Stimulated activated CD4-positive, alpha-beta T cell treated with anti-CD3 and anti-CD28 coated beads, Interleukin-4, amount 100 ng/mL, for 48 hours (primary cell): ENCODE measurements at places on chromosomes 2 and 18.

DNA sequence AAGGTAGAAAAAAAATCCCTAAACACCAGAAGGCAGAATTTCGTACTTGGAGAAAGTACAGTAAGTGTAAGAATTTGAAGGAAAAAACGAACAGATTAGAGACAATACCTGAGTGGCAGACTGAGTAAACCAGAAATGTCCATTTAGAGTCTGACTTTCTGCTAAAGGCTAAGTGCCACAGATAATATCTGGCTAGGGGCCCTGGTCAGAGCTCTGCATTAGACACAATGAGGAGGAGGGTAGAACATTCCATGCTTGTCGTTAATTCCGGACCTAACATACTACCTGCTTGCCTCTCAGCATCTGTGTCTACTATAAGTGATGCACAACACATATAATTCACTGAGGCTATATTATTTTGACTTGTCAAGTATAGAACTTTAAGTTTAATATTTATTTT is 18.1 kb downstream of the SEPTIN10 start:
- no peak for DNase-seq

GRCh38 chr2:176656038-176656775 is 387.0 kb downstream of the MTX2 start:
- no peak for DNase-seq

GRCh38 chr2:188931361-188931760 is 42.8 kb upstream of the COL3A1 start:
- no peak for DNase-seq

DNA sequence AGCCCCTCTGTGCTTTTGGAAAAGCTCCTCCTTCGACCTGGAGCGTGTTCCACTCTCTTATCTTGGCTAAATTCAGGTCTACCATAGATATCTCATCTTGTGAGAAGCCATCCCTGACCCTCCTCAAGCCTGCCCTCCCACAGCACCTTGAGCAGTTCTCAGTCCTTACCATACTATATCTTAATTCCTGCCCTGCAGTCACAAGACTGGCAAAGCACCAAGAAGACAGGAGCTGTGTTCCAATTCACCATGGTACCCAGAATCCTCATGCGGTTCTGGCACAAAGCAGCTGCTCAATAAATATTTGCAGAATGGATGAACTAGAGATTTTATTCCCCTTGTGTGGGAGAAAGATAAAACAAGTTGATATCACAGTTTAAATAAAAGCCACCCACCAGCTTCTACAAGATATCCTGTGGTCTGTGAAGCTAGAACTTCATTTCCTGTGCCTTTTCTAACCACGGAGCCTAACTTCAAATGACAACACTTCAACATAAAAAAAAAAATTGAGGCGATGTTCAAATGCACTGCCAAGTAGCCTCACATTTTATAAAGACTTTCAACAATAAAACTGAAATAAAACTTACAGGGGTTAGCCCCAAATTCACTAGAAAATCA is 19.5 kb downstream of the MARCHF4 start:
- DNase-seq: no peak

DNA sequence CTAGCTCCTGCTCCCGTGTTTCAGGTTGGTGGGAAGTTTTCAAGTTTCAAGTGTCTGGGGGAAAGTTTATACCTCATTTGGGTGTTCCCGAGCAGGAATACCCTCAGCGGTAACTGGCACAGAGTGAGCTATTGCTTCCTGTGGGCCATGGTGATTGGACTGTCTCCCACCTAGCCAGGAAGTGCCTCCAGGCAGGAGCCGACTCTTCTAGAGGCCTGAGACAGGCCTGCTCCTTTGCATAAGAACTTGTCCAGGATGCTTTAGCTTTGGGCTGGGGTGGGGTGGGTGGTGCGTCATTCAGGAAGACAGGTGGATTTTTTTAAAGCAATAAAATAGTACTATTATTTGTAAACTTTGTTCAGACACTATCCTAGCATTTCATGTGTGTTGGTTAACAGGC is 23.5 kb upstream of the DNMT3A start:
- DNase-seq: no peak

DNA sequence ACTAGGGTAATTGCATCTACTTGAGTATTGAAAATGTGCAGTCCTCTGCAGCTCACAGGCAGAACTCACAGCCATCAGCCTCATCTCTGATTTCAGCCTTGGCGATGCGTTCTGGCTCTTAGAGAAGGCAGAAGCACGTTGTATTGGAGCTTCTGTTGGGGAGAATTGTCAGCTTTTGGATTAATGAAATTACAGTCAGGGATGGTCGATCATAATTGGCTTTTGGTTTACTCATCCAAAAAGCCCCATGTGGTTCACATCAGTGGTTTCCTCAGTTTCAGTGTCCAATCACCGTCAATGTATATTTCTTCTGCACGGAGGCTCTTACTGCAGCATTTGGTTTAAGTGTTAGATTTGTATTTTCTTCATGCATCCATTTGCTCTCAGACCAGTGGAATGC is 218.5 kb upstream of the SOX11 start:
- no peak for DNase-seq

GRCh38 chr2:241184901-241185300 is 3.6 kb upstream of the ANO7 start:
- DNase-seq: no peak

- DNase-seq: no peak
Measured at GRCh38 chr2:66531567-66531966, 96.6 kb downstream of the MEIS1 start.

- no peak for DNase-seq
Measured at GRCh38 chr2:69625078-69625795, 18.3 kb downstream of the AAK1 start.

GRCh38 chr2:73640511-73640911 is 1.7 kb downstream of the NAT8 start:
- no peak for DNase-seq

- no peak for DNase-seq
Measured at GRCh38 chr2:74922592-74923227, 35.7 kb upstream of the POLE4 start.

GRCh38 chr2:152084076-152084475 is 14.8 kb downstream of the CACNB4 start:
- DNase-seq: no peak

- no peak for DNase-seq
Measured at GRCh38 chr2:8822218-8822617, 15.2 kb downstream of the KIDINS220 start.

DNA sequence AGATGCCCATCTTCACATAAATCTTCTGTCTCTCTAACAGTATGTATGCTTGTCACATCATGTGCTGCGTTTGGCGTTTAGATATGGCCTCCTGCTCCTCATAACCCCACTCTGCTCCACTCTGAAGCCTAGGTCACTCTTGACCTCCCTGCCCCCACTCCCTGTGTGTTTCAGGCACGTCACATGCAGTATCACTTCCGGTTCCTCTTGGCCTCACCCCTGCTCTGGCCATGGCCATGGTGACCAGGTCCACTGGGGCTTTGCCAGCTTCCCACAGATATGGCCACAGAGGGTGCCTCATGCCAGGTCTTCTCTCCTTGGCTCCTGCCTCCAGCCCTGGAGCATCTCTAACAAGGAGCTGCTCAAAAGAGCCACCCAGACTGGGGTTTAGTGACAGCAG is 160.0 kb downstream of the RNF152 start:
- DNase-seq: no peak

DNA sequence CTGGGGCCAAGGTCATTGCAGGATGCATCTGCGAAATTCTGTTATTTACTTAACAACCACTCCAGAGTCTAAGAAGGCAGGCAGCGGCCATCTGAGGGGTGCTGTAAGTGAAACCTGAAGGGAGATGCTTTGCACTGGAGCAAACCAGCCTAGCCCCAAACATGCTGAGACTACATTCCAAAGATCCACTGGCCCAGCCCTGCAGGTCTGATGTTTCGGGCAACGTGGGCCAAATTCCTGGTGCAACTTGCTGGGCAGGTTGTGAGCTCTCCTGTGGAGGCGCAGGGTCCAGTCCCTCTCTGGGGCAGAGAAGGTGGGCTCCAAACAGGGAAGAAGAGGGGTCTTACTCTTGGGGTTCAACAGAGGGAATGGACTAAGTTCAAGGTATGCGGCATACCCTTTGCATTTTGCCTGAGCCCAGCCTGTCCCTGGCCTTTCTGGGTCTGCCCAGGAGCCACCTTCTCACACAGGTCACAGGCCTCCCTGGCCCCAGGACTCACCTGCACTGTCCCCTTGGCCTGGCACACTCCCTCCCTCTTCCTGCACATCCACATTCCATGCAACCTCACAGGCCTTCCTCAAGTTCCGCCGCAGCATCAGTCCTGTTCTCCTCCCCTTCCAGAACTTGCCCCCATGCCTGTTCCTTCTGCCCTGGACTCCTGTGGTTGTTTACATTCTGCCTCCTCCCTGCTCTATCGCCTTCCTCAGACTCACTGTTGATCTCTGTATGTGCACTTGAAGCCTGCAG is 5.1 kb upstream of the MAL start:
- DNase-seq: no peak

GRCh38 chr18:31040686-31041270 is 1.8 kb downstream of the DSC3 start:
- no peak for DNase-seq

DNA sequence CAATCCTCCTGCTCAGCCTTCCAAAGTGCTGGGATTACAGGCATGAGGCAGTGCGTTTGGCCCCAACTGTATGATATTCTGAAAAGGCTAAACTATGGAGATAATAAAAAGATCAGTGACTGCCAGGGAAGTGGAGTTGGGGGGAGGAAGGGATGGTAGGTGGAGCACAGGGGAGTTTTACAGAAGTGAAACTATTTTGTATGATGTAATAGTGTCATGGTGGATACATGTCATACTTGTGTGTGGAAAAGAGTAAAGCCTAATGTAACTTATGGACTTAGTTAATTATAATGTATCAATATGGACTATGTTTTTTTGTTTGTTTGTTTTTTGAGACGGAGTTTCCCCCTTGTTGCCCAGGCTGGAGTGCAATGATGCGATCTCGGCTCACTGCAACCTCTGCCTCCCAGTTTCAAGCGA is 2.9 kb upstream of the GGCX start:
- no peak for DNase-seq
